ENCODE measurements at places on chromosomes 16 and 17.

GRCh38 chr16:57128771-57129389, 36.5 kb downstream of the CPNE2 start:
- no peak for DNase-seq

DNA sequence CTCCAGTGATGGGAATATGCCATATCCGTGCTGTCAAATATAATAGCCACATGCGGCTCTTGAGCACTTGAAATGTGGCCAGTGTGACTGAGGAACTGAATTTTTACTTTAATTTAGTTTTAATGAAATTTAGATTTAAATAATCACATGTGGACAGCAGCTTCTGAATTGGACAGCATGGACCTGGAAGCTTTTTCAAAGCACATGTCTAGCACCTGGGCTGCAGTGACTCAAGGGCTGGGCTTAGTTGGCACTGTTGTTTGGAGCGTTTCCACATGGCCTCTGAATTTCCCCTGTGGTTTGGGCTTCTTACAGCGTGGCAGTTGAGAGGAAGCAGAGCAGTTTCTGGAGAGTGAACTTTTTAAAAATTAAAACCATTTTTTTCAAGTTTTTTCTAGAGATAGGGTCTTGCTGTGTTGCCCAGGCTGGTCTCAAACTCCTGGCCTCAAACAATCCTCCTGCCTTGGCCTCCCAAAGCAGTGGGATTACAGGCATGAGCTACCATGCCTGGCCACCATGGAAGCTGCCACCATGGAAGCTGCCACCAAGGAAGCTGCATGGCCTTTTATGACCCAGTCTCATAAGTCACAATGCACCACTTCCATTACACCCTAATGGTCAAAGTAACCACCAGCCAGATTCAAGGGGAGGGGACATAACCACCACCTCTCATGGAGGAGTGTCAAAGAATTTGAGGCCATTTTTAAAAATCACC, 6.7 kb upstream of the TOB1 start:
- DNase-seq, result peak; percentile 42

- DNase-seq, result peak; percentile 52
Observed at GRCh38 chr17:49691086-49691676, 13.3 kb upstream of the SPOP start.

GRCh38 chr16:20137194-20137593, 63.5 kb upstream of the GPR139 start:
- no peak for DNase-seq

DNA sequence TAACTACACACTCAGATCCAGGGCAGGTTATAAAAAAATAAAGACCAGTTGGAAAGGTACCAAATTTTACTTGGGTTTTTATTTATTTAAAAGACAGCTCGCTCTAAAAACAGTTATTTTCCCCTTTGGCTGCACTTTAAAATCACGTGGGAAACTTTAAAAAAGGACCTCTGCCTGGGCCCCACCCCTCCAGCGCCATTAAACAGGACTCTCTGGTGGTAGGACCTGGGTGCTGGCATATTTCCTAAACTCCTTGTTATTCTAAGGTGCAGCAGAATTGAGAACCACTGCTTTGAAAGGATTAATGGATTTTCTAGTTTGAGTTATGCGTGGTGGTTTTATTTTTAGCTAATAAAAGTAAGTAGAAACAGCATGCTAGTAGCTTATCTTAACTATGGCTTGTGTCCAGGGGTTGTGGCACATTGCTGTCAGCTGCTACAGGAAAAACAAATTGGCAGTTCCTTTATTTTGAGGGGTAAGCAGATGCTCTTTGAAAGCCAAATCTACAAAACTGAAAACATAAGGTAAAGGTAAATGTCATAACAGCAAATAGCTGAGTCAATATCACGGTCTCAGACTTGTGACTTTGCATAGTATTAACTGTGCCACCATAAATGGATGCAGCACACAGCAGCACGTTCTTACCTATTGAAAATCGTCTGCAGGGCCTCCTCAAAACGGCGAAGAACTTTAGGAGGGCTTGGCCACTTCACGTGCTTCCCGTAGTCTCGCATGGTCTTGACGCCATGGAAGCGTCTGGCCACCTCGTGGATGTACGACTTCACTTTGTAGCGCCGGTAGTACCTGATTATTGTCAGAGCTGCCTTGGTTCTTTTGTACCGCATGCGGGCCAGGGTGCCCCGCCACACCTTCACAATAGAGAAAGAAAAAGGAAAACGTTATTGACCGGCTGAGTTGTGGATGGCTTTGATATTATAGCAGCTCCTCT, 172.0 kb downstream of the CDK5R1 start:
- no peak for DNase-seq

- DNase-seq, result no peak
Observed at GRCh38 chr17:41619036-41619926, 5.1 kb downstream of the KRT17 start.

DNA sequence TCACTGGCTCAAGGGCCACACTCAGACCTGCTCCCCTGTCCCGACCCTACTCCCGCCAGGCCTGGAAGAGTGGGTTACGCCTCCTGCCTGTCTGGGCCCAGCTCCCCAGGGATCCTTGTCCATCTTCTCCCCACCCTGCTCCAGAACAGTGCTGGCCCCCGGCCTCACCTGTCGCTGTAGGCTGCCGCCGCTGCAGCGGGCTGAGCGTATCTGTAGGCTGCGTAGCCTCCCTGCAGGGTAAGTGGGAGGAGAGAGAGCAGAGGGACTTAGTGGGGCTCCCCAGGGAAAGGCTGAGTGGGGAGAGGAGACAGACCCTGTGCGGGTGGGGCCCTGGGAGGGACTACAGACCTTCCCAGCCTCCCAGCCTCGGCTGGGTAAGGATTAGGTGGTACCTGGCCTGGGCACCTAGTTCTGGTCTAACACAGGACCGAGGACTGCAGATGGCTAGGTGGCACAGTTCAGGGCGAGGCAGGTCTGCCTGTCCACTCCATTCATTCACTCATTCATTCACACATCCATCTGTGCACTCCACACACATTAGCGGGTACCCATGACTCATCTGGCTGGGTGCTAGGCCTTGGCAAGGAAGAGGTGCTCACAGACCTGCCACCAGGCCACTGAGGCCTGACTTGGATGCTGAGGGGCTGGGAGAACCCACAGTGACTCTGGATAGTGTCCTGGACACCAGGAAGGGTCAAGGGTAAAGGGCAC, 20.9 kb downstream of the ENGASE start:
- DNase-seq, result no peak

DNA sequence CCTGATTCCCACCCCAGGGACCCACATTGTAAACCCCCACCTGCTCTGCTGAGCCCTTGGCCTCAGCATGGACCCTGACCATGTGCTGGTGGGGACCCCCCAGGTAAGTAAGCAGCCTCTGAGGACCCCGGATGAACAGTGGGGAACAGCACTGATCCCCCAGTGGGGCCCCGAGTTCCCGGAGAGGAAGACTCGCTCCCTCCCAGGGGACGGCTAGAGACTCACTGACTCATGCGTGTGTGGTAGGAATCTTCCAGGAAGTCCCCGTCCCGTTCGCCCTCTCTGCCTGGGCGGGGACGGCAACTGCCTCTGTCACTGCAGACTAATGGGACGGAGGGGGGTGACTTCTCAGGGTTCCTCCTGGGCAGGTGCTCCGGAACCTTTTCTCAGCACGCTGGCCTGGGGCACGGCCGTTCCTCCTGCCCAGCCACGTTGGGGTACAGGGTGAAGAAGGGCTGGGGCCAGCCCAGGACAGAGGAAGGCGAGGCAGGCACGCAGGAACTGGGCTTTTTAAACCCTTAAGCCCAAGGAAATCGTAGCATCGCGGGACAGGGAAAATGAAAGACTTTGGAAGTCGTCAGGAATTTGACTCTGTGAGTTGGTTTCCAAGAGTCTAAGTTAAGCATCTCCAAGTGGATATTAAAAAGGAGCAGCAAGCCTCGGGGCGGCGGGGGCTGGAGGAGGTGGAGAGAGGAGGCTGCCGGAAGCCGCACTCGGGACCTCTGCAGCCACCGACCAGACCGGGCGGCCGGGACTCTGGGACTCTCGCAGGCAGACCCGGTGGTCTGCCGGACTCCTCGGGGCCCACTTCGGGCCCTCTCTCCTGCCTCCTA, 178.7 kb downstream of the SEC14L1 start:
- DNase-seq, result peak; percentile 90

DNA sequence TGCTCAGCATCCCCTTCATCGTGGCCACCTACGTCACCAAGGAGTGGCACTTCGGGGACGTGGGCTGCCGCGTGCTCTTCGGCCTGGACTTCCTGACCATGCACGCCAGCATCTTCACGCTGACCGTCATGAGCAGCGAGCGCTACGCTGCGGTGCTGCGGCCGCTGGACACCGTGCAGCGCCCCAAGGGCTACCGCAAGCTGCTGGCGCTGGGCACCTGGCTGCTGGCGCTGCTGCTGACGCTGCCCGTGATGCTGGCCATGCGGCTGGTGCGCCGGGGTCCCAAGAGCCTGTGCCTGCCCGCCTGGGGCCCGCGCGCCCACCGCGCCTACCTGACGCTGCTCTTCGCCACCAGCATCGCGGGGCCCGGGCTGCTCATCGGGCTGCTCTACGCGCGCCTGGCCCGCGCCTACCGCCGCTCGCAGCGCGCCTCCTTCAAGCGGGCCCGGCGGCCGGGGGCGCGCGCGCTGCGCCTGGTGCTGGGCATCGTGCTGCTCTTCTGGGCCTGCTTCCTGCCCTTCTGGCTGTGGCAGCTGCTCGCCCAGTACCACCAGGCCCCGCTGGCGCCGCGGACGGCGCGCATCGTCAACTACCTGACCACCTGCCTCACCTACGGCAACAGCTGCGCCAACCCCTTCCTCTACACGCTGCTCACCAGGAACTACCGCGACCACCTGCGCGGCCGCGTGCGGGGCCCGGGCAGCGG, 3.2 kb downstream of the UTS2R start:
- DNase-seq, result no peak

DNA sequence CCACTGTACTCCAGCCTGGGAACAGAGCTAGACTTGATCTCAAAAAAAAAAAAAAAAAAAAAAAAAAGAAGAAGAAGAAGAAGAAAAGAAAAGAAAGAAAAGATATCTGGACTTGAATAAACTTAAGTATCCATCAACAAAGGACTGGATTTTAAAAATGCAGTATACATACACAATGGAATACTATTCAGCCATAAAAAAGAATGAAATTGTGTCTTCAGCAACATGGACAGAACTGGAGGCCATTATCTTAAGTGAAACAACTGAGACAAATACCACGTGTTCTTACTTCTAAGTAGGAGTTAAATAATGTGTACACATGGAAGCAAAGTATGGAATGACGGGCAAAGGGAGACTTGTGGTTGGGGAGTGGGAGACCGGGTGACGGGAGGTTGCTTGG, 40.1 kb upstream of the MNT start:
- DNase-seq, result no peak

GRCh38 chr17:21368545-21369246, 7.5 kb upstream of the KCNJ12 start:
- no peak for DNase-seq

DNA sequence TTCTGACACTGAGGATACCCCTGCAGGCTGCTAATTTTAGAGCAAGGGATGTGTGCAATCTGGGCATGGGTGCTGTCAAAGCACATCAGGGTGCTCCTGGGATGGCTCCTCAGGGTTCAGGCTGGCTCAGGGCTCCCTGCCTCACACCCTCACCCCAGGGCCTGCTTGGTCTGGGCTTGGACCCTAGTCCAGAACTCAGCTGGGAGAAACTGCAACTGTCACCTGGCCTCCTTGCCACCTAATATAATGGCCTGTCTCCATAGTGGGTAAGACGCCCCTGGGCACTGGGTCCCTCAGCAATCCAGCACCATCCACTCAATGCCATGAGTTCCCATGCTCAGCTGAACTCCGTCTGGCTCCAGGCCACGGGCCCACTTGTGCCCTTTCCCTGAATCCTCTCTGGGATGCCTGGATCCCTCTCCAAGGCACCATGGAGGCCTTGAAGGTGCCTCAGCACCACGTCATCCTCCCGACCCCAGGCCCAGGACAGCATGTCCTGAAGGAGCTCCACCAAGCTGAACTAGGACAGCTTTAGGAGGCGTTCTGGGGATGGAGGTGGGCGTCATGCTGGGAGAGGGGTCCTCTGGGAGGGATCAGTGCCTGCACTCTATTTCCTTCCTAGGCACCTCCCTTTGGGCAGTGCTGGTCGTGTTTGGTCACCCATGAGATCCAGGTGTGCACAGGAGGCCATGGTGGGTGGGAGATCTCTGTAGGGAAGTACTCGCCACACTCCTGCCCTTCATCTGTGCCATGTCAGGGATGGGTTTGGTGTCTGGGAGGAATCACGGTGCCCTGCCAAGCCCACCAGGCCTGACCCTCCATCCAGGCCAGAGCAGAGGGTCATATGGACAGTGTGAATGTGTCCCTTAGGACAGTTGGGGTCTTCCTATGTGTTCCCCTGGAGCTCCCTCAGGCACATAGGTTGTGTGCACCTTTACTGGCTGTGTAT, 1688.4 kb downstream of the TP53TG3F start:
- no peak for DNase-seq

GRCh38 chr16:83348991-83349390, 458.8 kb upstream of the HSBP1 start:
- DNase-seq, result no peak

GRCh38 chr17:65523853-65524664, 37.4 kb downstream of the AXIN2 start:
- DNase-seq, result no peak

DNA sequence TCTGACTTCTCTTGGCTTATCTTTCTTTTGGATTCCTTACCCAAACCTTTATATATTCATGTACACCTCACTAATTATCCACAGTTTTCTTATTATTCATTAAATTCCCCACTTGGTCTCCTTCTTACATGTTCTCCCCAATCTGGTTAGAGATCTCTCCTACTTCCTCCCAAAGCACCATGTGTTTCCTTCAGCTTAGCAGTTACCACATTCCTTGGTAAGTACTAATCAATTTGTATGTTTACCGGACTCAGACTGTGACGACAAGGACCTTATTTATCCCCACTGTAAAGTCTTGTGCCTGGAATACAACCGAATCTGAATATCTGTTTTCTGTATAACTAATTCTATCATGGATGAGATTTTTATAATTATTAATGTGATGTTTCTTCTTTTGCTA, 389.5 kb downstream of the KCNJ2 start:
- DNase-seq, result no peak

DNA sequence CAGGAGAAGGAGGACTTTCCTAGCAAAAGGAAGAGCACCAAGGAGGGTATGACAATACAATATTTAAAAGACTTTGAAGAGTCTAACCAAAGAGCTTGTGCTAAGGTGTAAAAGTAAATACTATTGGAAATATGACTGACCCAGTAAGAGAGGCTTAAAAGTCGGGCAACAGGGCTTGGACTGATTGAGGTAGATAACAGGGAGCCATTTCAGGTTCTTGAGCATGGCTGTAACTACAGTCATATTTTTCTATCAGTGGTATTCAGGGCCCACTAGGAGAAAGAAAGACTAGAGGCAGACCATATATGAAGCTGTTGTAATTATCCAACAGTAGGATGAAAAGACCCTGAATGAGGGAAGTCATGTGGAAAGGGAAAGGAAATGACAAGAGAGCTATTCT, 62.3 kb downstream of the SMURF2 start:
- no peak for DNase-seq

DNA sequence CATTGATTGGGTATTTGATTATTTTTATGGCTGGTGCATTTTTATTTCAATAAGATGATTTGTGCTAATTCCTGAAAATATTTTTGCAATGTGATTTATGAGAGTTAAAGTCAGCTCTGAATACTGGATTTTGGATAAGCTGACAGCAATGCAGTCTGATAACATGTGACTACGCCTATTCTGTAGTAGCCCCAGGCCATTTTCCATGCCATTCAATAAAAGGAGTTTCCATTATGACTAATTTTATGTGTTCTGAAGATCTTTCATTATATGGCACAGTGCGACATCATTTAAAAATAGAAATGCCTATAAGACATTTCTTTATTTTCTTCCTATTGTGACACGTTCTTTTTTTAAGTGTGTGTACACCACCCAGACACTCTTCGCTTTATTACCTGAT, 46.3 kb downstream of the KCNJ2 start:
- no peak for DNase-seq

- DNase-seq, result no peak
Observed at GRCh38 chr16:51952500-51952899, 594.4 kb downstream of the TOX3 start.
